Myocyte (in vitro differentiated cells): ENCODE measurements at places on chromosomes 7 and 10.

DNA sequence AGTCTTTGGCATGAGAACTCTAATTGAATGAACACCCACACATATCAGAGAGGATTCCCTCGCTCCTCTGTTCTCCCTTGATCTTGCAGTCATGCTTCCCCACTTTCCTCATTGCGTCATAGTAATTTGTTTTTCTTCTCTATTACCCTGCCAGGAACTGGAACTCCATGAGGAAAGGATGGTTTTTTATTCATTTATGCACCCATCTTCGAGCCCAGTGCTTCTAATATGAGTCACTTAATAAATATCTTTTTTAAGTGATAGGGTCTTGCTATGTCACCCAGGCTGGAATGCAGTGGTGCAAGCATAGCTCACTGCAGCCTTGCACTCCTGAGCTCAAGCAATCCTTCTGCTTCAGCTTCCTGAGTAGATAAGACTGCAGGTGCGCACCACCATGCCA lies 83.5 kb downstream of the OTUD1 start:
- no peak for DNase-seq

- no peak for DNase-seq
These were observed 411.2 kb upstream of the LRRTM3 start for GRCh38 chr10:66514666-66515065.

DNA sequence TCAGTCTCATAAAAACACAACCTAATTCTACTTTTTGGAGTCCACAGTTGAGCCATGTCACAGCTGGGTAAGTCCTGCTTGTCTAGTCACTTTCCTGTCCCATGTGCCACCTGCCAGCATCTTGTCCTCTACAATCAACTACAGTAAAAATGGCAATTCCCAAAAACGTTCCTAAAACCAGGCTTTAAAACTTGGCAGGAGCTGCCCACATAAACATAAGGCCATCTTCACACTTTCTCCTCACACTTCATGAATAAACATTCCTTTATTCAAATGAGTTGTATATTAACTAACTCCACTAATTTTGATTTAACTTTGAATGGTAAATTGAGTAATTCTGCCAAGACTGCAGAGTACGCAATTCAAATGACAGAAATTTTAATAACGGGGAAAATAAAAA lies 49.5 kb downstream of the SFMBT2 start:
- no peak for DNase-seq

GRCh38 chr10:116723428-116724281 lies 18.7 kb downstream of the HSPA12A start:
- no peak for DNase-seq

DNA sequence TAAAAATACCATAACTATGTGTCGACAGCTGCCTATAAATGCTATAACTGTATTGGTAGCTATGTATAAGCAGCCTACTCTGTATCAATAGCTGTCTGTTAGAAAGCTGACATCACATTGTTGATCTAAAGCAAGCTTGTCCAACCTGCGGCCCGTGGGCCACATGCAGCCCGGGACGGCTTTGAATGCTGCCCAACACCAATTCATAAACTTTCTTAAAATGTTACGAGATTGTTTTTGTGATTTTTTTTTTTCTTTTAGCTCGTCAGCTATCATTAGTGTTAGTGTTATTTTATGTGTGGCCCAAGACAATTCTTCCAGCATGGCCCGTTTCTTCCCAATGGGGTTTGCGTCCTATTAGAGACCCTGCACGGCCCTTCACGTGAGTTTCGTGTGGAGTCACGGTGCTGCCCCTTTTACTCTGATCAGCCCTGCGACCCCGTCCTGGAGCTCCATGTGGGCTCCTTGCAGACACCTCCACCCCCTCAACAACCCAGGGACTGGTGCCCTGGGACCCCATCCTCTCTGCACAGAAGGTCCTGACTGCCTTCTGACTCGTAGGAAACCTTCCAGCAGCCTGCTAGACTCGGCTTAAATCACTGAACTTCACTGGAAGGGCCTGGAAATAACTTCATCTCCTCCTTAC lies 4.5 kb upstream of the PRKAR1B start:
- DNase-seq, result no peak

- no peak for DNase-seq
These were observed 17.2 kb upstream of the FGFR2 start for GRCh38 chr10:121615435-121615793.

DNA sequence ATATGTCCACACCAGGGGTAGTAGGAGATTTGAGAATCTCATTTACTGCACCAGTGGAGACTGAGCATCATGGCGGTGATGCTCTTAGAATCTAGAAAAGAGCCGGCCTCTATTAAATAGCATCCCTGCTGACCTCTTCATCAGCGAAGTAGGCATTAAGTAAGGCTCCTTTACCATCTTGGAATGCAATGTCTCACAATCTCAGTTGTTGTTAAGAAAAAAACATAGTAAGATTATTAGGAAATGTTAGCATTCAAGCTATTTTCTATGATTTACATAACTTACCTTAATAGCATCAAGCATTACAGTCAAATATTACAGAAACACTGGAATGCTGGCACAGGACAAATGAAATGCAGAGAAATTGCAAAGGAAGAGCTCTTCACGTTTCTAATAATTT lies 54.5 kb downstream of the ORC5 start:
- DNase-seq, result no peak

- DNase-seq, result no peak
These were observed 187.4 kb upstream of the AGR3 start for GRCh38 chr7:17069146-17069545.

DNA sequence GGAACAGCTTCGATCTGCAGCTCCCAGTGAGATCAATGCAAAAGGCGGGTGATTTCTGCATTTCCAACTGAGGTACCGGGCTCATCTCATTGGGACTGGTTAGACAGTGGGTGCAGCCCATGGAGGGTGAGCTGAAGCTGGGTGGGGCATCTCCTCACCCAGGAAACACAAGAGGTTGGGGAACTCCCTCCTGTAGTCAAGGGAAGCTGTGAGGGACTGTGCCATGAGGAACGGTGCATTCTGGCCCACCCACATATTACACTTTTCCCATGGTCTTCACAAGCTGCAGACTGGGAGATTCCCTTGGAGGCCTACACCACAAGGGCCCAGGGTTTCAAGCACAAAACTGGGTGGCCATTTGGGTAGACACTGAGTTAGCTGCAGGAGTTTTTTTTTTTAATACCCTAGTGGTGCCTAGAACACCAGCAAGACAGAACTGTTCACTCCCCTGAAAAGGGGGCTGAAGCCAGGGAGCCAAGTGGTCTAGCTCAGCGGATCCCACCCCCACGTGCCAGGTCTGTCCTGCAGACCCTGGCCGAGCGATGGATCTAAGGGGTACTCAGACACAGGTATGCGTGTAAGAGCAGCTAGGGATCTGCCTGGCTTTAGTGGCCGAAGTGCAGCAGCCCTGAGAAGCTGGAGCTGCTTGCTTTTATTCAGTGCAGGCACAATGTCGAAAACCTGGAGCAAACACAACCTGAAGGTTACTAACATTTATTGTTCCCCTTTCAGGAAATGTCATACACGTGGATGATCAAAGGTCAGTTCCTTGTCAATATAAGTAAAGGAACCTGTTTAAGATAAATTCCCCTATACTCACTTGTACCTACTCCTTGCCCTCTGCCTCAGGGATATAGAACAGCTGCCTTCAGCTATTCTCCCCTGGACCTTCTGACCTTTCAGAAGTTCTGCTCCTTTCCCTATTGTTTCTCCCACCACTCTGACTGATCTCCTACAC lies 3.1 kb upstream of the SAMD9 start:
- DNase-seq, result no peak

DNA sequence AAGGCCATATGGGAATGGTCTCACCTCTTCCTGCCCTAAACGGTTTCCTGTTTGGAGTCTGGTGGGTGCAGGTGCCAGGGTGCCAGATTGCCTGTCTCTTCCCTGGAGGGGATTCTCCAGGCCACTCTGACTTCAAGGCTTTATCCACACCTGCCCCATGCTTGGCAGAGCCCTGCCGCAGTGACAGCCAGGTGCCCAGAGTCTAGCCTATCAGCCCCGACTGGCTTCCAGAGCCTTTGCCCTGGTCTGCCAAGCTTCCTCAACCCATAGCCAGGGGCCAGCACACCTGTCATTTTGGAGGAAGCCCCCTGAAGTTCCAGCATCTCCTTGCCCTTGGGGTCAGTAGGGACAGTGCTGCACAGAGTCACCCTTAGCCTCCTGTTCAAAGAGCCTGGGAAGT lies 21.6 kb downstream of the TBATA start:
- DNase-seq, result no peak

DNA sequence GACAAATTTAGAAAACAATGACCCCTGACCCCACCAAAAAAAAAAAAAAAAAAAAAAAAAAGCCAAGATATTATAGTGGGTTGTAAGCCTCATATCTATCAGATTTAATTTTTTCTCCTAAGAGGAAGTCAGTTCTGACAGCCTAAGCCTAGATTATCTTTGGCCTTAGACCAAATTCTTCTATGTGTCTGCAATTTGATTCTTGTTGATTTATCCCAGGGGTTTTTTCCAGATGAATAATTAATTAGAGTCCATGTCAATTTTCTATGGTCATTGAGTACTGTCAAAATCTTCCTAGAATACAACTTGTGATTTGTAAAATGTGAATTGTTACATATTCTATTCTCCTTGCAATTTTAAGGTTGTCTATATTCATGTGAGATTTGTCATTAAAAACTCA lies 151.6 kb upstream of the CACNA2D1 start:
- no peak for DNase-seq

DNA sequence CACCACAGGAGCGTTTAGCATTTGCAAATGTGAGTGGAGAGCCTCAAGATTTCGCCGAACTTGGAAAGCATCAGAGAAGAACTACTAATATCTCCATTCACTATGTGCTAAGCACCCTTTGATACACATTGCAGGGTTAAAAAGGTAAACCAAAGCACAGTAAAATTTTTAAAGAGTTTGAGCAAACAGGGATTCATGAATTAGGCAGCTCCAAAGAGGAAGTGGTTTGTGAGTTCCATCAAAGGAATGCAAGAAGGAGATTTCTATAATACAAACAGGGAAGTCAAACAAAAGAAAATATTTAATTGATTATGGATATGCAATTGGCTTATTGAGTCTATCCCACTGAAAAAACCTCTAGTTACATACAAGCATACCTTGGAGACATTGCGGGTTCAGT lies 81.1 kb upstream of the TMEM72 start:
- DNase-seq, result no peak

DNA sequence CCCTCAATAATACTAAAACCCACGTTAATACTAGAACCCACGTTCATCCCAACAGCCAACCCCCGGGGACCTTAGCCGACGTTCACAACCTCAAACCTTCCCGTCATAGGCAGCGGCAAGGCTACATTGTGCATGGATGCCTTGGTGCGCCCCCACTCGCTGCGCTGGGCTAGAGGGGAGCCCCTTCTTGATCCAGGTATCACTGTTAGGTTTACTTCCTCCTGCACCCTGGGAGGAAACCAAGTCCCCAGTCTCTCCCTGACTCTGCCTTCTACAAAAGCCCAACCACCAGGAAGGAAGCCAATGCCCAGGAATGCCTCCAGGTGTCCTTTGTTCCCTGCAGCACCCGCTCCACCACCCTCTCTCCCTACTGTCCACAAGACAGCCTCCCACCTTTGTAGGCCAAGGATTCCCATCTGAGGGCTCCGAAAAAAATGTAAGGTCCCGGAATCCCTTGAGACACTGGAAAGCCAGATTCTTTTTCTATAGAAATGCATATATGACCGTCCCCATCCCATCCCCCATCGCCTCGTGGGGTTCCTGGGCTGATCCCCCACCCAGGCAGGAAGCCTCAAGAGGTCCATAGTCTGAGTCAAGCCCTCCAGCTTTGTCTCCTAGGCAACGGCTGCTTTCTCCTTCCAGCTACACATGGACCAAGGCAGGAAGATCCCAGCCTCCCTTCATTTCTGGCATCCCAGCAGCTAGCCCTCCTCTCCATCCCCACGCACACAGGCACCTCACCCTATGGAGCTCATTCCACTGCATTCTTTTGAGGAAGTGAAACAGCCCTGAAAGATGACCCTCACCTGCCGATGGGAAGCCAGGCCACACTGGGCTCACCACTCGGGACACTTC lies 25.2 kb downstream of the CTBP2 start:
- no peak for DNase-seq

DNA sequence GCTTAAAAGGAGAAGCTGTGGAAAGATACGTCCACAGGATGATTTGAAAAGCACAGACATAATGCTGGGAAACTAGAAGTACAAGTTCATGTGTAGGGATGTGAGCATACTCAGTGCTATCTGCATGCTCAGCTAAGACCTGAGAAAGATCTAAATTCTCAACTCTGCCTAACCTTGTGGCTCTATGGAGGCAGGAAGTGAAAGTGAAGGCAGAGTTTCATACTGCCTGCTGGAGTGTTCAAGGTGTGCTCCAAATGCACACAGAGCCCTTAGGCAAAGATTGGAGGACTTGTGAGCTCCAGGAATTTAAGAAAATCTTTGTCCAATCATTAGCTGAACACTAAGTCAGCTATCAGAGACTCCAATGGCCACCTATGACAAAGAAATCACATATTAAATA lies 190.9 kb downstream of the RNLS start:
- DNase-seq, result no peak

GRCh38 chr10:89115876-89116627 lies 91.1 kb downstream of the CH25H start:
- peak; percentile 86 for DNase-seq

- DNase-seq, result peak; percentile 86
These were observed 2.5 kb upstream of the ACBD5 start for GRCh38 chr10:27242951-27243551.

GRCh38 chr7:83794829-83795228 lies 145.9 kb upstream of the SEMA3E start:
- DNase-seq, result no peak

DNA sequence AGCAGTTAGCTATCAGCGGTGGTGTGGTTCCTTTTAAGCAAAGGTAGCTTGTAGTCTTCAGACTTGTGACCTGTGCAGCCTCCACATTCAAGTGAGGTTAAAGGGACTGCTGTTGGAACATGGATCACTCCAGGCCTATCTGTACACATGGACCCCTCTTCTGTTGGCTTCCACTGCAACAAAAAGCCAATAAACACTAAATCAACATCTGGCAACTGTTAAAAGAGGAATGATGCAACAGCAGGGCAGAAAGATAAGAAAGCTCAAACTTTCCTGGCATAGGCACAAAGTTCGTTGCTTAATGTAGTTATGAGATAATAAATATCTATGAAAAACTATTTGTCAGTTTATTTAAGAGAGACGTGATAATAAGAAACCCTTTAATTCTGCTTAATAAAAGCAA lies 4.0 kb upstream of the MINPP1 start:
- DNase-seq, result no peak

DNA sequence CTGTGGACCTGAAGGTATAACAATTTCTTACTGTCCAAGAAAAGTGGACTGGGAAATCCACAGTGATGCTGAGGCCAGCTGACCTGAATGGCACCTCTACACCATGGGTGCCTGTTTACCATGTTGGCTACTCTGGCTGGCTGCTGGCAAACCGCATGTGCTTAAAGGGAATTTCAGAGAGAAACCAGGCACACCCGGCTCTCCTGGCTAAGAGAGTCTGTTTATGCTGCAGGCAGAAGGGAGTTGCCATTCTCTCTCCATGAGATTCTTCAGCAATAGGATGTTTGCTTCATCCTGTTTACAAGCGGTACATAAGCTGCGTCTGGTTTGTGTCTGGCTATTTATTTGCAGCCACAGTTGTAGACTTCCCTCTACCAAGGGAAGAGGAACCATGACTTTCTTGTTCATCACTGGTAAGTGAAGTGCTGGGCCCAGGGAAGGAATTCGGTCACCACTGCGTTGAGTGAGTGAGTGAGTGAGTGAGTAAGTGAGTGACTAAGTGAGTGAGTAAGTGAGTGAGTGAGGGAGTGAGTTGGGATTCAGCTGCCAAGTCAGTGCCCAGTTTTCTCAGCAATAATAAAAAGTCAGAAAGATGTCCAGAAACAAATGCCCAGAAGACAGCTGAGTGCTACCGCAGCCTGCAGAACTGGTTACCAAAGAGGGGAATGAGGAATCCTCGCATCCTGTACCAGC lies 90.4 kb downstream of the COBL start:
- no peak for DNase-seq

- no peak for DNase-seq
These were observed 144.1 kb downstream of the TCF7L2 start for GRCh38 chr10:113094114-113094486.
